Activated T-cell treated with anti-CD3 and anti-CD28 coated beads, Interleukin-2, amount 50 U/mL, for 48 hours (primary cell): ENCODE measurements at places on chromosomes 6 and 20.
A peak's percentile ranks its signal among the peaks of the same experiment; 100 is the strongest.

DNA sequence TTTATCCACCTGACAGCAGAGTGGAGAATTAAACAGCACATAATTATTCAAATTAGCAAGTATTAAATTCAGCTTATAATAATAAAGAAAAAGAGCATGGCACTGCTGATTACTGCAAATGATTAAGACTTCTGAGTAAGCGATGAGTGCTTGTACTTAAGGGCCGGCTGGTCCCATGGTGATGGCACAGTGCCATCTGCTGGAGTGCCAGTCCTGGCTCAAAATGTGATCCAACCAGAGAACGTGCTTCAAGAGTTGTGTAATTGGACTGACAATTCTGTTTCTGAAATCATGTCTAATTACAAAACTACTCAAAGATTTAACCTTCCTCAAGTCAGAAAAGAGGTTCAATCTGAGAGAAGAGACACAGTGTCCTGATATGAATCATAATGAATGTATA is 181.6 kb upstream of the RGS17 start:
- DNase-seq, result peak; percentile 42

DNA sequence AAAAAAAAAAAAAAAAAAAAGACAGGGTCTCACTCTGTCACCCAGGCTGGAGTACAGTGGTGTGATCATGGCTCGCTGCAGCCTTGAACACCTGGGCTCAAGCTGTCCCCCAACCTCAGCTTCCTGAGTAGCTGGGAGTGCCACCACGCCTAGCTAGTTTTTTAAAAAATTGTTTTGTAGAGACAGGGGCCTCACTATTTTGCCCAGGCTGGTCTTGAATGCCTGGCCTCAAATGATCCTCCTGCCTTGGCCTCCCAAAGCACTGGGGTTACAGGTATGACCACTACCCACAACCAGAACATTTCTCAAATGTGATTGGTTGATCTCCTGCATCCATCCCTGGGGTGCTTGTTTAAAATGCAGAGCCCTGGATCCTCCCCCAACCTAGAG is 5.6 kb upstream of the RBCK1 start:
- no peak for DNase-seq

GRCh38 chr6:166616261-166617238 is 10.5 kb downstream of the RPS6KA2 start:
- no peak for DNase-seq

DNA sequence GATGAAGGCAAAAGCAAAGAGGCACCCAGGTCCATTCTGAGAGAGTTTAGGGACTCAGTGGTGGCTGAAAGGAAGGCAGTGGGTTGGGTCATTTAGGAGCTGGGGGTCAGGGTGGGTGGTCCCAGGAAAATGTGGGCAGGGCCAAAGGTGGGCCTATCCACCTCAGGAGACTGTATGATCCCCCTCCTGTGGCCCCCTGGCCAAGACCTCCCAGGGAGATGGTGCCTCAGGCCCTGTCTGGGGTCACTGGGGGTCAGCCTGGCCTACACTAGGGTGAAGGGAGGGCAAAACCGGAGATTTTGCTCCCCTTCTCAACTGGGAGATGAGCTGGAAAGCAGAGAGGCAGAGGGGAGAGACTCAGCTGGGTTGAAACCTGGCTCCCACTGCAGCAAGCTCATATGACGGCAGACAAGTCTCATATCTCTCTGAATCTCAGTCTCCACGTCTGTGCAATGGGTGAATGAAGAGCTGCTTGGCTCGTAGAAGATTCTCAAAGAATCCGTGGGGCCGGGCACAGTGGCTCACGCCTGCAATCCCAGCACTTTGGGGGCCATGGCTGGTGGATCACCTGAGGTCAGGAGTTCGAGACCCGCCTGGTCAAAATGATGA is 11.5 kb upstream of the BAK1 start:
- DNase-seq, result no peak

- no peak for DNase-seq
Observed at GRCh38 chr6:48613231-48613949, 502.4 kb upstream of the PTCHD4 start.

DNA sequence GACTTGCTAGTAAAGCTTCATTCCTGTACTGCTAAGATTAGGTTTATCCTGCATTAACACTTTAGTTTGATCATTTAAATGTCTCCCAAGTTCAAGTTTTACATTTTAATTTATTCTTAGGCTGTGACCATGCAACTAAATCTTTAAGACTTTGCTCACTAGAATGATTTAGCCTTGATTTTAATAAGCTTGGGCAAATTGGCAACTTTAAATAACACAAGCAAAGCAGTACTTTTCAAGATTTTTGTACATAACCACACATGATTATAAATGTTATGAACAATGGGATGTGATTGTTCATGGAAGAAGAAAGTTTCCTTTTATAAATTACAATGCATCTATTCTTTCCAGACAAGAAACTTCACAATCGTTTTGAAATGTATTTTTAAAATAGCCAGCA is 948.0 kb upstream of the EPHA7 start:
- DNase-seq, result no peak

DNA sequence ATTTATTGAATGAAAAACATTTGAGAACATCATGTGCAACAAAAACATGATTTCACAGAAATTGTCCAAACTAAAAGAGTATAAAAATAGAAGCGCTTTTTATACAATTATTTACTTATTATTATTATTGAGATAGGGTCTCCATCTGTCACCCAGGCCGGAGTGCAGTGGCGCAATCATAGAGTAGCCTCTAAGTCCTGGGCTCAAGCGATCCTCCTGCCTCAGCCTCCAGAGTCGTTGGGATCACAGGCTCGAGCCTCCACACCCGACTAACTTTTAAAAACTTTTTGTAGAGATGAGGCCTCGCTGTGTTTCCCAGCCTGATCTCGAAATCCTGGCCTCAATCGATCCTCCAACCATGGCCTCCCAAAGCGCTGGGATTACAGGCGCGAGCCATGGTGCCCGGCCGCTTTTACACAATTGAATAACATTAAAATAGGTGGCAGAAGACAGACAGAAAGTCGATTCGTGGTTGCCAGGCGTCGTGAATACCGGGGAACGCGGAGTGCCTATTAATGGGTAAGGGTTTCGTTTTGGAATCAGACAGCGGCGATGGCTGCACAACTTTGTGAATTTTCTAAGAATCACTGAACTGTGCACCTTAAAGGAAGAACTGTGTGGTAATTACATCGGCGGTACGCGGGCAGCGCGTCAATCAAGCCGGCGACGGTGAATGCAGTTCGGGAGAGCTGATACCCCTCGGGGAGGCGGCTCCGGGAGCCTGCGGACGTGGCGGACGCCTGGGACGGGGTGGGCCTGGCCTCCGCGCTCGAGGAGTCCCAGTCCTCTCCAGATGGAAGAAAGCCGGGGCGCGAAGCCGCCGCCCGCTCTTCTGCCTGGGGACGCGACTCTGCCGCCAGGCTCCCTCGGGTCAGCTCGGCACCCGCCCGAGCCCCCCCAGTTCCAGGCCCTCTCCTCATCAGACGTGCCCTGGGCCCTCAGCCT is 807 bp downstream of the TBC1D20 start:
- peak; percentile 64 for DNase-seq

- DNase-seq, result no peak
Observed at GRCh38 chr6:76682842-76683241, 610.4 kb upstream of the IMPG1 start.

- peak; percentile 82 for DNase-seq
Observed at GRCh38 chr20:40962733-40963504, 65.7 kb upstream of the TOP1 start.

DNA sequence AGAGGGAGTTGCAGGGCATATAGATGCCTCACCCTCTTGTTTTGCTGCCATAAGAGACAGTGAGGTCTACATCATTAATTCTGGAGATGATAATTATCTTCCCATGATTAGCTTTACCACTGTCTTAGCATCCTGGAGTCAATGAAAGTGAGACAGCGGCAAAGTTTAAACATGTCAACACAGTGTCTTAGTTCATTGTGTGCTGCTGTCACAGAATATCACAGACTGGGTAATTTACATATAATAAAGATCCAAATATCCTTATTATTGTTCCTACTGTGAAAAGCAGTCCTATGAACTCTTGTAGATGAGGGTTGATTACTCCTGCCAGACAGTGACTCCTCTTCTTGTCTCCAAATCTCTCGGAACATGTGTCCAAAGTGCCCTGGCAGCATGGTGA is 658.6 kb upstream of the ADGRB3 start:
- DNase-seq, result no peak
